ENCODE measurements at places on chromosomes 13 and 19. TPM values are rescaled to one million over a fixed set of nuclear protein-coding genes. Genes with fewer than 3 reads are reported as not detected.

Gene CYP4F11
- total RNA-seq = not detected

GRCh38 chr19:14265290-14266036 is 59.5 kb upstream of the ADGRL1 start:
- H3K27ac ChIP-seq = no peak overlapping the region
- no peak for DNase-seq
- H3K27me3 ChIP-seq = peaks cover 18% of the 10 kb centered on the region
- no peak overlapping the region for H3K4me3 ChIP-seq
- H3K36me3 ChIP-seq = no peaks in the 10 kb centered on the region

DNA sequence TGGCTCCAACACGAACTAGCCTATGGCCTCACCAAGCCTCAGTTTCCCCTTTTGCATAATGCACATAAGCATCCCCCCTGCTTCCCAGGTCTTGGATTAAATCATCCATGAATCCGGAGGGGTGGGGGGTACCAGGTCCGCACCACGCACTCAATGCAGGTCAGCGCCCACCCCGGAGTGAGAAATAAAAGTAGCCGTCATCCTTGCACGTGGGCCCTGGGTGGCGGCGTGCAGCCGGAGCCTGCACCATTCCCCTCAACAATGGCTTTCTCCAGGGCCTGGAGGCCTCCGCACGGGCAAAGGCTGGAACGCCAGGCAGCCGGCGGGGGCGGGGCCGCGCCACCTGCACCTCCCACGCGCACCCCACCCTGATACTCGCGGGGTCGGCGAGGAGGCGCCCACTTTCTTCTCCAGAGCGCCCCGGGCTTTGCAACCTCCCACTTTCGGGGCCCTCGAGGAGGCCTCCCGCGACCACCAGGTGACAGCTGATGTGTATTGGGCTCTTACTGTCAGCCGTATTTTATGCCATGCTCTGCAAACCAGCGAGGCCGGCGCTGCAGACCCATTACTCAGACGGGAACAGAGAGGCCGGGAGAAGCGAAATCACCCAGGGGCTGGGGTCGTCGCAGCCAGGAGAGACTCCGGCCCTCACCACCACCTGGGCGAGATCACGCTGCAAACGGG is 767 bp upstream of the GADD45B start:
- peak; percentile 82 for DNase-seq
- peak overlapping the region; percentile 94 for H3K27ac ChIP-seq
- peaks cover 35% of the 10 kb centered on the region for H3K4me1 ChIP-seq
- H3K36me3 ChIP-seq = no peaks in the 10 kb centered on the region
- no peaks in the 10 kb centered on the region for H3K27me3 ChIP-seq

- DNase-seq = no peak
- no peaks in the 10 kb centered on the region for H3K27me3 ChIP-seq
- no peak overlapping the region for H3K27ac ChIP-seq
- no peaks in the 10 kb centered on the region for H3K4me1 ChIP-seq
- no peak overlapping the region for H3K4me3 ChIP-seq
Measured at GRCh38 chr19:54125713-54126112, 10.2 kb downstream of the PRPF31 start.

DNA sequence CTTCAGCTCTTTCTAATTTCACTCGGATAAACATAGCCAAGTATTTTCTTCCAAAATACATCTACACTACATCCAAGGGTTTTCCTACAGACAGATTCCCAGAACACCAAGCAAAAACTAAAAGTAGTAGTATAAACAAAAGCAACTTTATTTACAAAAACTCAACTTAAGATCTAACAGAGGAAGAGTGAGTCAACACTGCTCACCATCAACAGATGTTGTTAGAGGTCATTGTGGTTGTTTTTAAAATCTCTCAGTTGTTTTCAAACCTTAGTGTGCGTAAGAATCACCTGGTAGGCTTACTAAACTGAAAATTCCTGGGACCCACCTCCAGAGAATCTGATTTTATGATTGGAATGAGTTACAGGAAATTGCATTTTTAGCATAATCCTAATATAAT is 631.7 kb upstream of the SGCG start:
- H3K36me3 ChIP-seq = no peaks in the 10 kb centered on the region
- H3K4me1 ChIP-seq = no peaks in the 10 kb centered on the region
- H3K27me3 ChIP-seq = no peaks in the 10 kb centered on the region
- DNase-seq = no peak
- no peak overlapping the region for H3K27ac ChIP-seq
